ENCODE measurements at places on chromosomes 5 and 9.

DNA sequence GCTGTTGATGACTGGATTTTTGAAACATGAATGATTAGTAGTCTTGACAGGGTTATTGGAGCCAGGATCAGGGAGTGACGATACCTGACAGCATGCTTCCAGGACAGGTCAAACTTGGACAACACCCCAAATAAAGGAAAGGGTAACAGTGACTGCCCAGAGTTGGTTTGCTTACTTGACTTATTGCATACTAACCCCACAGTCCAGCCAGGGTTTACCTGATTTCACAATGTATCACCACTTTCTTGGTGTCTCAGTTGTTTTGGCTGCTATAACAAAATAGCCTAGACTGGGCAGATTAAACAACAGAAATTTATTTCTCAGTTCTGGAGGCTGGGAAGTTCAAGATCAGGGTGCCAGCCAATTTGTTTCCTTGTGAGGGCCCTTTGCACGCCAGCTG is 301.0 kb upstream of the VLDLR start:
- no peak for DNase-seq

DNA sequence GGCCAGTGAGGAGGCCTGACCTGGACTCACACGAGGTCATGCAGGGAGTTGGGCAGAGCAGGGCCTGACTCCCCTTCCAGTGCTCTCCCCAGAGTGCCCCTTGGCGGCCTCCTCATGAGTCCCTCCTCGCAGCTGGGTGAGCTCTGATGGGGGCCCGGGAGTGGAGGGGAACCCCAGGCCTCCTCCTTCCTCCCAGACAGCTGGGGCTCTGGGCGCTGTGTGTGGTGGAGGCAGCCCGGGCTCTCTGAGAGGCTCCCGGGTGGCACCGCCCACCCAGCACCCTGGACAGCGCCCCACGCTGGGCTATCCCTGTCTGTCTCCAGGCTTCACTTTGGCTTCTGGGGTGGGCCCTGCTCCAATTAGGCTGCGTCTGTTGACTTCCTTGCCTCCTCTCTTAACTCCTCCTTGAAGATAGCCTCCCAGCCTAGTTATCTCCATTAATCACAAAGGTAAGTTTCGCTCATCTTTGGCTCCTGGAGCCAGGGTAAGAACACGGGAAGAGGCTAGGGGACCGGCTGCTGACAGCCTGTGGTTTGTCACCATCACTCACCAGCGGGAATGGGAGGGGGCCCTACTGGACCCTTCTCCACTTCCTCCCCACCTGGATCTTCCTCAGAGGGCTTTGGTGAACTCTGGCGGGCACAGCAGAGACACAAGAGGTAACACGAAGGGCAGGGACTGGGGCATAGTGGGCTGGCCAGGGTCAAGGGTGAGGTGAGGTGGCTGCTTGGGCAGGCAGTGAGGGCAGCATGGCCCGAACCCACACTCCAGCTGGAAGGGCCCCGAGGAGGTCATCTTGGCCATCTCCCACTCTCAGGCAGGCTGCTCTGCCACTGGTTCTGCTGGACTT is 13.1 kb downstream of the PSD2 start:
- no peak for DNase-seq

- no peak for DNase-seq
Observed at GRCh38 chr5:179217356-179217755, 127.9 kb downstream of the ADAMTS2 start.

DNA sequence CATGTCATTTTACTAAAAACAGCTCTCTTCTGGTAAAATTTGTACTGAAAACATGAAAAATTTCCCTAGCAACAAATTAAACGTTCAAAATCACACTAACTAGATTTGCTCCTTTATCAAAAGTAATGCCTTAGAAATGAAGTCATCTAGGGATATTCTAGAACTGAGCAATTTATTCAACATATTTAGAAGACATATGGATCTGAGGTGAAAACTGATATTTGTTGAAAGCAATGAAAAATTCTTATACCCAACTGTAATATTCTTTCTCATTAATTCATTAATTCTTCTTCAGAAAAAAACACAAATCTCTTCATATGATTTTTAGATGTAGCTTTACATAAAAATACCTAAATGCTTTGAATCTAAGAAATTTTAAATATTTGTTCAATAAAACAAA is 604.9 kb downstream of the NR2F1-AS1 start:
- no peak for DNase-seq

- DNase-seq: no peak
Observed at GRCh38 chr5:132813599-132814502, 749 bp downstream of the SOWAHA start.

GRCh38 chr9:89845862-89846261 is 241.1 kb downstream of the GADD45G start:
- DNase-seq: no peak

- DNase-seq: no peak
Observed at GRCh38 chr5:132641241-132641723, 16.7 kb upstream of the IL13 start.

DNA sequence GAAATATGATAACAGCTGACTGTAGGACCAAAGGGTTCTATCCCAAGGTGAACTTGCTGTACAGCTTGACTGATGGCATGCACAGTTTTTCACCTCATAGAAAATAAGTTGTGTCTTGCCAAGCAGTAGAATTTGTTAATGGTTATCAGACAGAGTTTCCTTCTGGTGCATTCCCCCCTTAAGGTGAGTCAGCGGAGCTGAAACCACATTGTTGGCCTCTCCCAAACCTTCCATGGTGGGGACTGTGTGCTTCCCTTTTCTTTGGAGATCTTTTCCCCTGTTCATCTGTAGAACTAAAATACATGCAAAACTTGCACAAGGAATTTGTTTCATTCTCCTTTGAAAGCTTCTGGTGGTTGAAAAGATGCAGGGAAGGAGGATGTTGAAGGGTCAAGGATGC is 179.8 kb downstream of the FGF1 start:
- DNase-seq: no peak

DNA sequence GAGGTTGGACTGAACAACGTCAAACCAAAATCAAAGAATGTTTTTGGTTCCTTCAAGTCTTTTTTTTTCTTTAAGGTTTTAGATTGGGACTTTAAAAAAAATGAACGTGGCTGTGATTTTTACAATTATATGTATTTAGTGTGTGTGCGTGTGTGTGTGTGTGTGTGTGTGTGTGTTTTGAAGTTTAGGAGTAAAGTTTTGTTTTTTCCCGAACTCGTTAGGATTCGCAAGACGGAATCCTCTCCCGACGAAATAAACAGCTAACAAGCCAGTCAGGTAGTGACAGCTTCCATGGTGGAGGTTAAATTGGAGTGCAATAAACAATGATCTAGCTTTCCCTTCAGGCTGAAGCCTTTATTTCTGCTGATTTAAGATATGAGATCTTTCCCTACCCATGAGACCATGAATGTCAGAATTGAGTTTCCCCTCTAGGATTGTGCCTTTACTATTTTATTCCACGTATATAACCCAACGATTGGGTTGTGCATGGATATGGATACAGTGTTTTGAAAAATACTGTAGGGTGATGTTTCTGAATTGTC is 1.2 kb downstream of the KIAA1958 start:
- no peak for DNase-seq

GRCh38 chr5:23223846-23224245 is 283.6 kb upstream of the PRDM9 start:
- no peak for DNase-seq

All from Panc1 (cell line).